ENCODE measurements at places on chromosomes 1 and 21.

DNA sequence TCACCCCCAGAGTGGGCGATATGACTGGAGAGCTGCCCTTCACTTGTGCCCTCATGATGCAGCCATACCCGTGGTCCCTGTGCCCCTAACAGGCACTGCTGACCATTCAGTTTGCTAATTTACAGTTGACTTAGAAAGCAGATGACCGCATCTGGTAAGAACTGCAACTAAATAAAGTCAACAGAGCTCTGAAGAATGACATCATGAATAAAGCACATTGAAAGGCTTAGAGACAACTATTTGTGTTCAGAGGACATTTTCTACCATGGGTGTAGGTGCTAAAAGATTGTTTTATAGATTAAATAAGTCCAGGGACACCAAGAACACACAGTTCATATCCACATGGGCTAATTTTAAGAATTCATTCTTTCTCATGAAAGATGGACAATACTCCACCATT, 65.5 kb downstream of the LPAR3 start:
- no peak for DNase-seq

DNA sequence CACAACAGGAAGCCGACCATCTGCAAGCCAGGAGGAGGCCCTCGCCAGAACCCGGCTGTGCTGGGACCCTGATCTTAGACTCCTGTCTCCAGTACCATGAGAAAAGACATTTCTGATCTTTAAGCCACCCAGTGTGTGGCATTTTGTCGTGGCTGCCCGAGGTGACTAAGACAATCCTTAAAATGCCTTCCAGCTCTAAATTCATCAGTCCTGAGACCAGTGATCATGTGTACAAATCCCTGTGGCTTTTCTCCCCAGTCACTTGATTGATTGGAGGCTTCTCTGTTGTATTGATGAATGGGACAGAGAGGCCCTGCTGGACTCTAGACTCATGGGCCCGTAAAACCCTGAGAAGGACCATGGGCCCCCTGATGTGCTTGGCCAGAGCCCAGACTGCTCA, 36.1 kb downstream of the B3GALT5 start:
- no peak for DNase-seq

- no peak for DNase-seq
Observed at GRCh38 chr1:117780687-117781475, 148.5 kb downstream of the GDAP2 start.

GRCh38 chr1:112833806-112834205, 118.7 kb upstream of the PPM1J start:
- DNase-seq, result no peak

DNA sequence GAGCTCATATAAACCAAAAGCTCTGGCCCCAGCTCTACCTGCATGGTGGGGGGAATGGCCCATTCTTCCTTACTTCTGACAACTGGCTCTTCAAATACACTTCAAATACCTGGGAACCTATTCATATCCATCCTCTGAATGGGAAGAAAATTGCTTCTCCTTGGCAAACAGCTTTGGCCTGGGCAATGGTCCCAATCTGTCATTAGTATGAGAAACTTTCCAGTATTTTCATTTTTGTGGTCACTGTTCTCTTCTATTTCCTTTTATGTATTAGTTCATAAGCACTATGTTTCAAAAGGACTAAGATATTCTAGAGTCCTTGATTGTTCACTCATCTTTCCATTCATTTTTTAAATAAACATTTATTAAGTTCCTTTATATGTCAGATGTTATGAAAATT, 5.2 kb upstream of the HSD3B2 start:
- no peak for DNase-seq

- no peak for DNase-seq
Observed at GRCh38 chr1:34816778-34817177, 24.0 kb downstream of the GJA4 start.

DNA sequence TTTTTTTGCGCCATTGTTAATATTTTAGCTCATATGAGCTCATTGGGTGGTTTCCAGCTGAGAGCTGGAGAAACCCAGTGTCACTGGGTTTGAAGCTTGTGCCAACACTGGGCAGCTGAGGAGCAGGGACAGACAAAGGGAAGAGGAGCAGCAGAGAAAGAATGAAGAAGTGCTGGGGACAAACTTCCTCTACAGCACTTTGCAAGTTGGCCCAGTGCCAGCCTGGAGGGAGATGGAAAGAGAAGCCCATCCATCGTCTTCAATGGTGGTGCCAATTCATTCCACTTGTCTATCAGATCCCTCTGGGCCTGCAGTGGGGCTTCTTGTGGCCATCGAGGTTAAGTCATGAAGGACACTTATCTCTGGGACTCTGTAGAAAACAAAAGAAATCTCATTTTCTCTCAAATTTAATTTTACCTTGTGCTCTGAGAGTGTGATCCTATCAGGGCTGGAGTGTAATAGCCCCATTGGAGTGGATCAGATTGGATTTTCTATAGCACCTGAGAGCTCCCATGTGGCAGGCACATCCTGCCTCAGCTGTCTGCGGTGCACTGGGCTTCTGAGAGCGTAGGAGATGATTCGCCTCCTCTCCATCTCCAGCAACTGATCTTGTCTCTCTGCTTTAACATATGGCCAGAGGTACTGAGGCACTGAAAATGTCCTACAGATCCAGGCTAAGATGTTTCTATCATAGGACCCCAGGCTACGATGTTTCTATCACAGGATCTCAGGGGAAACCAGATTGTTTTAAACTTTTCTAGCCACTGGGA, 114.7 kb downstream of the TNR start:
- no peak for DNase-seq

- no peak for DNase-seq
Observed at GRCh38 chr1:53478502-53478818, 19.3 kb downstream of the DMRTB1 start.

GRCh38 chr1:38213646-38214434, 167.2 kb upstream of the POU3F1 start:
- no peak for DNase-seq

DNA sequence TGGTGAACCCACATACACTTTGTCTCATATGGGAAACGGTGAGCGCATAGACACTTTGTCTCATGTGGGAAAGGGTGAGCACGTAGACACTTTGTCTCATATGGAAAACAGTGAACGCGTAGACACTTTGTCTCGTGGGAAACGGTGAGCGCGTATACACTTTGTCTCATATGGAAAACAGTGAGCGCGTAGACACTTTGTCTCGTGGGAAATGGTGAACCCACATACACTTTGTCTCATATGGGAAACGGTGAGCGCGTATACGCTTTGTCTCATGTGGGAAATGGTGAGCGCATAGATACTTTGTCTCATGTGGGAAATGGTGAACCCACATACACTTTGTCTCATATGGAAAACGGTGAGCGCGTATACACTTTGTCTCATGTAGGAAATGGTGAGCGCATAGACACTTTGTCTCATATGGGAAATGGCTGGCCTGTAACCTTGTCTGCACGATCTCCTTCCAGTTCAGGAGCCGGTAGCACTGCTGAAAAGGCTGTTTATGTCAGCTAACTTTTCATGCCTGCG, 50.7 kb upstream of the TRAPPC10 start:
- no peak for DNase-seq

DNA sequence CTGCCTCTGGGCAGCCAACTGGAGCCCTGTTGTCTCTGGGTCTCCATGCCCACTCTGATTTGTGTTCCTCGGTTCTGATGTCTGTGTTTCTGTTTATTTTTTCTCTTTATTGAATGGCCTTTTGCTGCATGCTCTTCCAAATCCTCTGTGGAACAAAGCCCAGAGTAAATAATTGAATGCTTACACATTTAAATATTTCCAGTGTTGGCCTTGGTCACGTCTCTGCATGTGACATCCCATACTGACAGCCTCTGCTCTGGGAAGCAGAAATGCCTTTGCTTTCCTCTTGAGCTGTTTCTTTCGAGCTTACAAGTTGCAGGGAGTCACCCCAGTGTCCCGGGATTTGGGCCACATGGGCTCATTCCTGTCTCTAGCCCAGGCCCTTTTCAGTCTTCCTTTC, 267.9 kb downstream of the PTPRU start:
- no peak for DNase-seq

- DNase-seq, result no peak
Observed at GRCh38 chr1:211549092-211549711, 29.8 kb downstream of the SLC30A1 start.

- no peak for DNase-seq
Observed at GRCh38 chr1:229461032-229461668, 27.3 kb upstream of the ACTA1 start.

- no peak for DNase-seq
Observed at GRCh38 chr1:224092601-224093000, 21.3 kb upstream of the FBXO28 start.

DNA sequence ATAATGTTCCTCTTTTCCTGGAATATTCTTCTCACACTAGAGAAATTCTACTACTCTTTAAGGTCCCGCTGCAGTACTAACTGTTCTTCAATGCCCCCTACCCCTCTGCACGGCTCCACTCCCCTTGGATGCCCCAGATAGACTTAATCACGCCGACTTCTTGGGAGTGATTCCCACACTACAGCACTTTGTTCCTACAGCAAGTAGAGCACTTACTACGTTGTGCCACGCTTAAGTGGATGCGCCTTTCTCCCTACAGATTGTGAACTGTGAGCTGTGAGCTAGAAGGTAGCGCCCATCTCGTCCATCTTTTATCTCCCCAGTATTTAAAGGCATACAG, 2.2 kb downstream of the ZNF436 start:
- no peak for DNase-seq

- no peak for DNase-seq
Observed at GRCh38 chr1:1703796-1704195, 11.2 kb upstream of the SLC35E2B start.

DNA sequence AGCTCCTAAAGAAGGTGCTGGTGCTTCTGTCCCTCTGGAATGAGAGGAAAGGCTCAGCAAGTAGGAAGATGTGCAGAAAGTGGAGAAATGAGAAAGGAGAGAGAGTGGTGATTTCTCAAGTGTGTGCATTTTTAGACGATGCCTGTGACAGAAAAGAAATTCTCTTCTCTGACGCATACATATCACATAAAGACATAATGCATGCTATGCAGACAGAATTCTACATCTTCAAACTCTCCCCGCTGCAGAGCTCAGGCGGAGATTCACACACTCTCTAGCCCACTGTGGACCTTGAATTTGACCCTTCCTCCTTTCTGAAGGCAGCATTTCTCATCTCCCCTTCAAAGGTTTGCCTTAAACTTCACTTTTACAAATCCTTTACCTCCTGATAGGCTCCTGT, 52.0 kb upstream of the CAMK1G start:
- DNase-seq, result no peak

GRCh38 chr1:36964830-36965229, 69.5 kb downstream of the GRIK3 start:
- no peak for DNase-seq

DNA sequence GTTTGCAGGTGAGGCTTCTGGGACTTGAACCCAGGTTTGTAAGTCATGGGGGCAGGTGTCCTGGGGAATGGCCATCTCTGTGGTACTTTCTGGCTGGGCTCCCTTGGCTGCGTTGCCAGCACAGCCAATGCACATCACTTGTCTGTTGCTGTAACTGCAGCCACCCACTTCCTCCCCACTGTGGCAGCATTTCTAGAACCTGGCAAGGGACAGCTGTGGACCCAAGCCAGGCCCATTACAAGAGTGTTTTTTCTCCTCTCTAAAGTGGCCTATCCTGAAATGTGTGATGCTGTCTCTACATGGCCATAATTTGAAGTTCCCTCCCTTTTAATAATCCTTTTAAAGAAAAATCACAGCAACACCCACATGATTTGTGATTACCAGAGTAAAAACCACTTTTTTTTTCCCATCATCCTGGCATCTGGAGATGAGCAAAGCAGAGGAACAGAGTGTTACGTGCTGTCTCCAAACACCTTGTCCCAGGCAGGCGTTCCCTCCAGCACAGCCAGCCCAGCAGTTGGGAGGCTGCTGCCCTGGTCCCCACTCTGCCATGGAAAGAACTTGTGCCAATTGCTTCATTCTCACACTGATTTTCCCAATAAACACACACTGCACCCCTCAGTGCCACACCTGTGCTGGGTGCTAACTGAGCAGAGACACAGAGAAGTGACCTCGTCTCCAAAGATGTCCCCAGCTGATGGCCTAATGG, 360.6 kb upstream of the USP24 start:
- no peak for DNase-seq

- no peak for DNase-seq
Observed at GRCh38 chr1:220335668-220336067, 63.4 kb upstream of the RAB3GAP2 start.

GRCh38 chr1:4298361-4299083, 355.9 kb upstream of the AJAP1 start:
- no peak for DNase-seq

DNA sequence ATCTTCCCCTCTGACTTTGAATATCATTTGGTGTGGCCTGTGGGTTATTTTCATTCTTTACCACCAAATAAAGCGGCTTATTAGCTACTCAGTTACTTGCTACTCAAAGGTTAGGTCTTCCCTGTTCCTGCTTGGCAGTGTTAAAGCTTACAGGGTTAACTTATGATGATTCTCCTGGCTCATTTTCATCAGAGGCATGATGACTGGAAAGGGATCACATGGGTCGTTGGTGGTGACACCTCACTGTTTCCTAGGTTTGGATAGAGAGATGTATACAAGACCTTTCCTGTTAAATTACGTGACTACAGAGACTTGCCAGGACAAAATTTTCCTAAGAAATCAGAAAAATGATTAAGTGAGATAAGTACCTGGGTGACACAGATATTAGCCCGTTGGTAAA, 27.4 kb downstream of the MRPS6 start:
- no peak for DNase-seq

DNA sequence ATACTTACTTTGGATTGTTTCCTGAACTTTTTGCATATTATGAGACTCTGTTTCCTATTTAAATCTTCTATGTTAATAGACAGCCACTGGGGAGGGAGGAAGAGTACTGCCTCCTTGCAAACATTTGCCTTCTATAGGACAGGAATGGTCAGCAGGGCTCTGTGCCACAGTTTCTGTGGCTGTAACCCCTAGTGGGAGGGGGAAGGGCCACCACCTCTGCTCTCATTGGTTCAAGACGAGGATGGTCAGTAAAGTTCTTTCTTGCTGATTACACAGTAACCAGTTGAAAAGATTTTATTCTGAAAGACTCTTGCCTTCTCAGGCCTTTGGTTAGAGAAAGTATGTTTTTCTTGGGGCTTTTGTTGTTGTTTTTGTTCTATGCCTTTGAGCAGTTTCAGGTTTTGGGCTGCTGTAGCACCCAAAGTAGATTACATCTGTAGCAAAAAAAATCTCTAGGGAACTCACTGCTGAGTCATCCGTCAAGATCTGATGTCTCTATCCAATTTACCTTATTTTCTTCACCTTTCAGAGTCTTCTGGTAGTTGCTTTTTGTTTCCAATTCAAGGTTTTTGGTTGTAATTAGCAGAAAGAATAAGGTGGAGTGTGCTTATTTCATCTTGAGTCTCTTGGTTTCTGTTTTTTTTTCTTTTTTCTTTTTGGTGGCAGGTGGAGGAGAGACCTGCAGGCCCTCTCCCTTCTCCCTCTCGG, 23.1 kb downstream of the SLC35A3 start:
- no peak for DNase-seq

All from stimulated activated CD4-positive, alpha-beta T cell treated with anti-CD3 and anti-CD28 coated beads, Interleukin-1b, Interleukin-23, amount 100 ng/mL, for 1 hour (primary cell).